ENCODE measurements at places on chromosomes 3 and 15.

- no peak for DNase-seq
Observed at GRCh38 chr3:53129344-53129743, 891 bp downstream of the RFT1 start.

GRCh38 chr15:77568973-77569728 lies 63.6 kb downstream of the LINGO1 start:
- no peak for DNase-seq

- no peak for DNase-seq
Observed at GRCh38 chr3:38500688-38501417, 4.7 kb downstream of the EXOG start.

GRCh38 chr15:32881528-32881927 lies 163.7 kb downstream of the GREM1 start:
- DNase-seq = no peak

- DNase-seq = no peak
Observed at GRCh38 chr3:133464573-133464972, 64.7 kb downstream of the BFSP2 start.

DNA sequence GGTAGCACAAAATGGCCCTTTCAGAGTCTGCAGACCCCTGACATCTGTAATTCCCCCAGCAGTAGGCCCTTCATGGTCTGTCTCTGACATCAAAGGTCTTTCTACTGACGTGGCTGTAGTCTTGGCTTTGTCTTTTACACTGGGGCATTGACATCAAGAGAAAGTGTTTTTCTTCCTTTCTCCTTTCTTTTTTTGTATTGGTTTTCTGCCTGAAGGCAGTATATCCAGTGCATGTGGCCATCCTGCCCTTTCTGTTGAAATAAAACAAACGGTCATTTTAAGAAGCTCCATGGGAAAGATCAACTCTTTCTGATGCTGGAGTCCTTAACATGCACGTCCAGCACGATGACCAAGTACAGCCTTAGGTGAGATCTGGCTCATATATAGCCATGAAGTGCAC lies 106.8 kb upstream of the SAMMSON start:
- no peak for DNase-seq

DNA sequence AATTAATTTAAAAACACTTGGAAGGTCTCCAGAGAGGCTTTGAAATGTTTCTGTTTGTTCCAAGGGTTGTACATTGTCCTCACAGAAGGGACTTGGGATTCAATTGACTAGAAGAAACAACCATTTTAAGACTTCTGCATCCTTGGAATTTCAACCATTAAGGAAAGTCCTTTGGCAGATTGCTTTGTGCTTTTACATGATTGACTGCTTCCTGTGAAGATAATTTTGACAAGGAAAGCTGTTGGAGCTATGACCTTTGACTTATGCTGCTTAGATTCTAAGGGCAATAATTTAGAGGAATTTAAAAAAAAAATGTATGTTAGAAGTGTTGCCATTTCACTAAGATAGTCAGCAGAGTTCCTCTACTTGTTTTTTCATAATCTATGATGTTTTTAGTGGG lies 483.9 kb upstream of the TBL1XR1 start:
- DNase-seq = no peak

- DNase-seq = no peak
Observed at GRCh38 chr15:57570994-57571393, 20.7 kb upstream of the MYZAP start.

GRCh38 chr3:120144267-120144666 lies 50.0 kb upstream of the GSK3B start:
- DNase-seq = no peak

GRCh38 chr3:126659915-126660886 lies 5.3 kb upstream of the TXNRD3 start:
- DNase-seq = no peak

- DNase-seq = no peak
Observed at GRCh38 chr3:42165211-42165610, 74.1 kb downstream of the TRAK1 start.

DNA sequence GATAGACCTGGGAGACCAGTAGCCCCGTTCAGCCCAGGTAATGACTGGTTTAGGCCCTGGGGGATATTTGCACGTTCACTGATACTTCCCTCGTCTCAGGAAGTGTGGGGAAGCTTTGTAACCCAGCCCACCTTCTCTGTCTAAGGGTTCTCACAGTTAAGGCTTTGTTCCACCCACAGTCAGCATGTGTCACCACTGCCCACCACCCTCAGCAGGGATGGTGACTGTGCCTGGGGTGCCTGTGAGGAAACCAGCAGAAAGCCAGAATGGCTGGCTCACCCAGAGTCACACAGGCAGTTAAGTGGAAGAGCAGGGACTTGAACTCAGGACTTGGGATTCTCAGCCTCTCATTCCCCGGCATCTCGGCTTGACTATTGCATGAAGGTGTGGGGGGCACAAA lies 5.2 kb downstream of the KBTBD13 start:
- no peak for DNase-seq

DNA sequence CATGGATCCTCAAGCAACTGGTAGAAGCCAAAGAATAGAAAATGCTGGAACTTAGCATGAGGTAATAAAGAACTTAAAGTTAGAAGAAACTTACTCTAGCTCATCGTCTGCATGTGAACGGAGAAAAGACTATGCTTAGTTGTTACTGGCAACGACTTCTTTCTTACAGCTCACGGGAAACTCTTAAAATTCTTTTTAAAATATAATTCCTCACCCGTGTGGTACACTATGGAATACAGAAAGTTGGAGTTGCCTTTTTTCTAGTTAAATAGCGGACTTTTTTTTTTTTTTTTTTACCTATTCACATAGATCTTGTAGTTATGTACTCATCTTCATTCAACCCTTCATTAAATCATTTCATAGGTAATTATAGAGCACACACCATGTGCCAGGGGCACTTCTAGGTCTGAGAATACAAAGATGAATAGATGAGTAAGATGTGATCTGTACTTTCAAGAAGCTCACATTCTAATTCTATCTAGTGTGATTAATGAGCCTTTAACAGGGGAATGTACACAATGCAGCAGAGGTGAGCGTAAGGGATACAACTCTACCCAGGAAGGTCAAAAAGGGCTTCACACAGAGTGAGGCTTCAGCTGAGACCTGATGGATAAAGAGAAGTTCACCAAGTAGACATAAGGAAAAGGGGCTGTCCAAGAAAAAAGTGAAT lies 18.4 kb upstream of the KCNMB2 start:
- no peak for DNase-seq

- DNase-seq = no peak
Observed at GRCh38 chr3:23402728-23403492, 199.8 kb downstream of the UBE2E2 start.

DNA sequence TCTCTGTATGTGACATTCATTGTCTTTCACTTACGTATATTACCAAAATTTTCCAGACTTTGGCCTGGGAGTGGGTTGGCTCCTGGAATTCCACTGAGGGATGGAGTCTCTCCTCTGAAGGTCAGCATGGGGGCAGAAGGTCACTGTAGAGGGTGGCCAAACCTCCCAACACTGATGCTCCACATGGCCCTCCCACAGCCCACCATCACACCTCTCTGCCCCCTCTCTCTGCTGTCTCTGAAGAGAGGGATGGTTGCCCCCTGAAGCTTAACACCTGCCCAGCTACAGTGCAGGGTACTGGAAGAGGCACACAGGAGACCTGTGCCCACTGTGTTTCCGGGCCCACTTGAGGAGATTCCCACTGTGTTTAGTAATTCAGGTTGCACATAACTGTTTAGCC lies 52.2 kb downstream of the CMTM6 start:
- DNase-seq = no peak

DNA sequence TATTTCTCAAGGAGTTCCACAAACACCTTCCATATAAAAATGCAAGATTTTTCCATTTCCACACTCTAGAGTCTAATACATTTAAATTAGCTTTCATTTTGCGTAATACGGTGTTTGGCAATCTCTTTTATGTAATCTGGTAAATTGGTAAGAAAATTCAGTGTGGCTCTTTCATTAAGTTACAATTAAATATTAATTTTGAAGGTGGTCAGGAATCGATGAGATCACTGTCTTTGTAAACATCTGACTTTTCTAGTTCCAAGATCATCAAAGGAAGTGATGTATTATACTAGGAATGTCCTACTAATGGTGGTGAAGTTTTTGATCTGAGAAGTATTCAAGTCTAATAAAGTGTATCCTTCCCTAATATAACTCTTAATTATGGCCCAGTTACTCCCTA lies 1.1 kb upstream of the UTS2B start:
- DNase-seq = no peak

DNA sequence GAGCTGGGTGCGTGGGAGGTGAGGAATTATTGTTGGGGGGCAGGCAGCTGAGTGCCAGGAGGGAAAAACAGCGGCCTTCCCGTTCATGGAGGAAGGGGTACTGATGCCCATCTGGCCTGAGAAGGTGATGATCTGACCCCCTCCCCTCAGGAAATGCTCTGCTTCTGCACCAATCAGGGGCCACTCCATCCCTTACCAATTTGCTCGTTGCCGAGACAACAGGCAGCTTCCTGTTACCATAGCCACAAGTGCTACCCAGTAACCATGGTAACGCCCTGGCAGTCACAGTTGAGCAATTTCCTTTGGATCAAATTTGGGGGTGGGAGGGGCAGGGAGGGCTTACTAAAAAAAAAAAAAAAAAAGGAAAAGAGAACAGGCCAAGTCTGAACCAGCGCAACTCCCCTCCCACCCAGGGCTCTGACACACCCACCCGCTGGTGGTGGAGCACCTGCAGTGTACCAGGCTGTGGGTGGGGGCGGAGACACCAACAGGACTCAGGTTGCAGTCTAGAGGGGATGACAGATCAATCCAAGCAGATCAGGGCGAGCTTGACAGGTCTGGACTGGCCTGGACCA lies 13.7 kb downstream of the CELF6 start:
- DNase-seq = peak; percentile 47

DNA sequence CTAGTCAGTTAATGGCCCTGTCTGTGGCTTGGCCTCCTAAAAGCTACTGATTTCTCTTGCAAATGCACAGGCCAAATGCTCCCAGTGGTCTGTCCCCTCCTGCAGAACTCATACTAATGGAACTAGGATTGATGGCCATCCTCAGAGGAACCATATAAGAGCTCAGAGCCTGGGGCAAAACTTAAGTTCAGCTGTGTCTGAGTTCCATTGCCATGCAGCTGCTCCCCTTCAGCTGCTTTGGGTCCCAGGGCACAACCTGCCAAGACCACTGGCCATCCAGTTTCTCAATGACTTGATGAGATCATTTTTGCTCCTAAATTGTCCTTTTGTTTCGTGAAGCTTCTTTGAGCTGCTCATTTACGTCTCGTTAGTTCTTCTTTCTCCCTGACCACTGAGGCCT lies 529.5 kb upstream of the TBL1XR1 start:
- no peak for DNase-seq

DNA sequence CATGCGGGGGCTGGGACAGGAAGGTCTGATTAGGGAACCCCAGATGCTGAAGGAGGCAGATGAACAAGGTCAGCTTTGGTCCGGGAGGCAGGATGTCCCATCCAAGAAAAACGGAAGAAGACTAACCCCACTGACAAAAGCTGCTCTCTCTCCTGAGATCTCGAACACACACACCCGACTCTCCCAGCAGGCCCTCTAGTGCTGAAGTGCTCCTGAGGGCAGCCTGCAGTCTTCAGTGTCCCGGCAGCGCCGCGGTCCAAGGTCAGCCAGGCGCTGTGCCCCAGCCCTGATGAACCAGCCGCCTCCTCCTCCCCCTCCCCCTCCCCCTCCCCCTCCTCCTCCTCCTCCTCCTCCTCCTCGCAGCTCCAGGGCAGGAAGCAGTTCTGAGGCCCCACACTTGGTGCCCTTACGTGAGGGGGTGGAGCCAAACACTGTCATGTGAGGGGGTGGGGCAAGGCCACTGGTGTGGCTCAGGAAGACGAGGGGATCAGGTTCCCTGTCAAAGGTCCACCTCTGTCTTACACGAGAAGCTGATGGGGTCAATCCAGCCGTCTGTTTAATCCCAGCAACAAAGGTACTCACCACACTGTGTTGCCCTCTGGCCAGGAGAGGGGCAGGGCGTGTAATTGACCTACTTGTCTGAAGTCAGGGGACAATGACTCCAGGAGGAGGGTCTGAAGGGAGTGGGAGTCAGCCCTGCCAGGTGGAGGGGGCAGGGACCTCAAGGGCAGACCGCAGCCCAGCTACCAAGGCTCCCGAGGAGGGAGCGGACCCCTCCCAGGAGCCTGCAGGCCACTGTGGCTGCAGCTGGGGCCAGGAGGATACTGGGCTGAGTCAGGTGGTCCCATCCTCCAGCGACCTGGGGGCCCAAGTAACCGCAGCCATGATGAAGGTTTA lies 34.3 kb downstream of the PRR23E start:
- DNase-seq = peak; percentile 31

DNA sequence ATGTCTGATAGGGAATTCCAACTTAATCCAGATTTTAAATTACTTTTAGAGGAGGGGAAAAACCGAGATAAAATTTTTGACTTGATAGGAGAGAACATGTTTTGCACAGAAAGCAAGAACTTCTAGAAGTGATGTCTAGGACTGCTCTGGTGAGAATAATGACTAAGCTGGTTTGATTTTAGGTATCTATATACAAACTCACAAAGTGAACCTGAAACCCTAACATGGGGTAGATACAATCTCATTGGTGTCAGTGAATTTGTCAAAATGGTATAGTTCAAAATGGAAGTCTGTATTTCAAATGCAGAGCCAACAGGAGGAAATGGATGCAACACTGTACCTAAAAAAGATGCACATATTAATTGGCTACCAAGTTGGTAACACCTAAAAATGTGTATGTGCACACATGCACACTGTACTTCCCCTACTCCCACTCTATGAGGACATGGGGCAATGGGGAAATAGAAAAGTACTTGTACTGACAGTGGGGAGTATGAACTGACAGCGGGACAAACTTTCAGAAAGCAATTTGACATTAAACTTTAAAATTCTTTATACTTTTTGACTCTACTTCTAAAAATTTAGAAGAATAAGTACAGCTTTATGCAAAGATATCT lies 53.0 kb downstream of the NR1I2 start:
- no peak for DNase-seq

- DNase-seq = no peak
Observed at GRCh38 chr3:126389794-126390146, 4.9 kb upstream of the CFAP100 start.

DNA sequence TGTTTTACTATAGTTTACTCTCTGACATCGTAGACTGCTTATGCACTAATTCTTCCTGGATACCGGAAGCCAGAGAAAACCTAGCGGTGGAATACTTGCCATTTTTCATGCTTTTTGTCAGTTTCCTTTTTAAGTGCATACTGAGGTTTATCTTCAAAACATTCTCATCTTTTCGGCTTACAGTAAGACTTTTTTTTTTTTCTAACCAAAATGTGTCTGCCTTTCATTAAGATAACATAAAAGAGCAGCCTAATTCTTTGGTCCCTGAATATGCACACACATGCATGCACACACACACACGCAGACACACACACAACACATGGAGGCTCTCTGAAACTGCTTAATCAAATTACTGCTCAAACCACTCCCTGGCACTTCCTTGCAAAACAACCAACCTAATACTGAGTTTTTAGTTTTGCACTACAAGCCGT lies 1.3 kb downstream of the ZNF445 start:
- no peak for DNase-seq

DNA sequence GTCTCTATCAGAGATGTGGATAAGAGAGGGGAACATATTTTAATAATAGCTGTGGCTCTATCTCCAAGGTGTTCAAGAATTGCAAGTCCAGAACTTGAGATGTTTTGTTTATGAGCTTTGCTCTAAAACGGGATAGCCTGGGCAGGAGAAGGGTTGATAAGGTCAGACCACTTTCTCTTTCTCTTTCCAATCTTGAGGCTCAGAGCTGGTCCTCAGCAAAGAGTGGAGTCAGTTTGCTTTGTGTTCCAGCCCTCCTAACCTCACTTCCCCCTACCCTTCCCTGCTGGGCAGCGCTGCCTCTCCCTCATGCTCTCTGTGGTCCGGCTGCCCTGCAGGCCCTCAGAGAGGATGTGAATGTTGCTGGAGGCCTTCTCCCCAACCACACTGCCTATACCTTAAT lies 13.8 kb downstream of the KLHL6 start:
- no peak for DNase-seq
